Stimulated activated CD4-positive, alpha-beta T cell treated with anti-CD3 and anti-CD28 coated beads, TNF-alpha, amount 100 ng/mL, for 24 hours (primary cell): ENCODE measurements at places on chromosomes 2 and 18.

DNA sequence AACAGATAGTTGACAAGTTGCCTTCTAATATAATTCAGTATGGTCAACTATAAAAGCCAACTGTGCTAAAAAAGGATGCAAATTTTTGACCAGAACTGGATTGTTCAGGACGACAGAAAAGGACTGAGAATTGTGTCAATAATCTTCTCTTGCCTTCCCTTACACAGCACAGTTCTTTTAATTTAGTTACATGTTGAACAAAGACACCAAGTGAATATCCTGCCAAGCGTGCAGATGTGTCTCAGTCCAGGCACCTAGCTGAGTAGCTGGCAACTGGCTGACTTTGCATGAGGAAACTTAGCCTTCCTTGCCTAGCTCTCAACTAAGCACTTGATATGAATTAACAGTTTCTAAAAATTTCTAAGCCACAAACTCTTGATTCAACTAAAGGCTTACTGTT lies 801.4 kb downstream of the BCL11A start:
- no peak for DNase-seq

- no peak for DNase-seq
Observed at GRCh38 chr18:26956863-26957262, 91.4 kb upstream of the AQP4 start.

GRCh38 chr2:239816576-239817467 lies 208.3 kb downstream of the NDUFA10 start:
- DNase-seq, result no peak

DNA sequence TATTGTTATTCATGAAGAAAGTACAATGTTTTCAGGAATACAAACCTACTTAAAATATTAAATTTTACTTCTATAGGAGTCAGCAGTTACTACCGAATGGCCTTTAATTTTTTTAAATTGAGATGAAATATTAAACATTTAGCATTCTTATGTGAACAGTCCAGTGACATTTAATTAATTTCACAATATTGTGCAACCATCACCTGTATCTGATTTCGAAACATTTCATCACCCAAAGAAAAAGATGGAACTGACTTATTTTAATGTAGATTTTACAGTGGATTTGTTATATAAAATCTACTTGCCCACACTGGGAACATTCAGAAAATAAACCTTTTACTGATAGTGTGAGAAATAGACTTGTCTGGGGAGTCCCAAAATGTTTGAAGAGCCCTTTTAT lies 585.2 kb upstream of the LINC00305 start:
- no peak for DNase-seq

GRCh38 chr18:497688-498087 lies 2.8 kb downstream of the COLEC12 start:
- DNase-seq, result no peak

DNA sequence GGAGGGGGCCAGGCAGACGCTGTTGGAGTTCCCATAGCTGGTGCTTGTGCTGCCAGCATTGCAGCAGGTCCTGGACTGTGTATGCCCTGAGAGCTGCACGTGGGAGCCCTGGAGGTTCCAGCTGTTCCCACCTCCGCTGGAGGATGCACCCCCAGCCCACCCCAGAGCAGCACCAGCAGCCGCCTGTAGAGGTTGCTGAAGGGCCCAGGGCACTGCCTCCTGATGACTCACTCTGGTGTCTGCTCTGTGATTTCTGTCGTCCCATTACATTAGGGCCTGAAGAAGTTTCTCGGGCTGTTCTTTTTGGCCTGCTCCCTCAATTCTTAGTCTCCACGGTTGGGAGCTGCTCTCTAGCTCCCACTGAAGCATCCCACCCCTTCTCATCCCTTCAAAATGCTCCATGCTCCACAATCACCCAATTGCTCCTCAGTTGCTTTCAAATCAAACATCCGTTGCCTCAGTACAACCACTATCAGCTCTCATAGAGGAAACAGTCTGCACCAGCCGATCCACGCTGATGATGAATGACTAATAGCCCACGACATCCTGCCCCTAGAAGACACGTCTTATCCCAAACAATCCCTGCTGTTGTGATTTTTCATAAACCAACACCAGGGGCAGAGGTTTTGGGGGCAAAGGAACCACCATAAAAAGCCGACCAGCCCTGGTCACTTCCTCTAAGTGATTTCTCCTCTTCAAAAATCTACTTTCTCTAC lies 65.2 kb upstream of the RNF152 start:
- DNase-seq, result no peak

GRCh38 chr2:237512774-237513466 lies 25.9 kb downstream of the MLPH start:
- DNase-seq, result peak; percentile 56

GRCh38 chr2:28543316-28544035 lies 47.6 kb downstream of the PLB1 start:
- no peak for DNase-seq

DNA sequence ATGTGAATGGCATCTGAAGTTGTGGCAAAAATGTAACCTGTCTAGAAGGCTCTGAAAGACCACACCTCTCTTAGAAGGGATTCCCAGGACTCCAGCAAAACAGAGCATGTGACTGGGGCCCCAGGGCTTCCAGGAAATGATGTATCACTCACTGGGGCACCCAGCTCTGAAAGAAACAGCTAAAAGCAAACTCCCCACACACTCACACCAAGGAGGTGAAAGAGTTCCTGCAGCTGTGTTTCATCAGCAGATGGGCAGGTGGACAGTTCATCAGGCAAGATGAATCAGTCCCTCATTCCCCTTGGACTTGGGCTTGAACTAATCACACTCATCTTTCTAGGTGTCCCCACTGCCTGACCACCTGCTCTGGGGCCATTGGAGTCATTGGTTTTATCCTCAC lies 76.2 kb downstream of the CCBE1 start:
- DNase-seq, result no peak

- DNase-seq, result no peak
Observed at GRCh38 chr18:64674694-64675093, 525.8 kb upstream of the LINC00305 start.

DNA sequence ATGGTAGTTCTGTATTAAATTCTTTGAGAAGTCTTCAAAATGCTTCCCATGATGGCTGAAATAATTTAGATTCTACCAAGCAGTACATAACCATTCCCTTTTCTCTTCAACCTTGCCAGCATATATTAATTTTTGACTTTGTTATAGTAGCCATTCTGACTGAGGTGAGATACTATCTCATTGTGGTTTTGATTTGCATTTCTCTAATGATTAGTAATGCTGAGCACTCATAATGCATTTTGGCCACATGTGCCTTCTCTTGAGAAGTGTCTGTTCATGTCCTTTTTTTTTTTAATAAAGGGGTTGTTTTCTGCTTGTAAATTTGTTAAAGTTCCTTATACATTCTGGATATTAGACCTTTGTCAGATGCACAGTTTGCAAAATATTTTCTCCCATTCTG lies 173.9 kb downstream of the CALCRL start:
- no peak for DNase-seq

GRCh38 chr2:86645752-86646151 lies 22.1 kb upstream of the RNF103 start:
- DNase-seq, result no peak

GRCh38 chr2:168021800-168022587 lies 225.4 kb downstream of the STK39 start:
- no peak for DNase-seq

DNA sequence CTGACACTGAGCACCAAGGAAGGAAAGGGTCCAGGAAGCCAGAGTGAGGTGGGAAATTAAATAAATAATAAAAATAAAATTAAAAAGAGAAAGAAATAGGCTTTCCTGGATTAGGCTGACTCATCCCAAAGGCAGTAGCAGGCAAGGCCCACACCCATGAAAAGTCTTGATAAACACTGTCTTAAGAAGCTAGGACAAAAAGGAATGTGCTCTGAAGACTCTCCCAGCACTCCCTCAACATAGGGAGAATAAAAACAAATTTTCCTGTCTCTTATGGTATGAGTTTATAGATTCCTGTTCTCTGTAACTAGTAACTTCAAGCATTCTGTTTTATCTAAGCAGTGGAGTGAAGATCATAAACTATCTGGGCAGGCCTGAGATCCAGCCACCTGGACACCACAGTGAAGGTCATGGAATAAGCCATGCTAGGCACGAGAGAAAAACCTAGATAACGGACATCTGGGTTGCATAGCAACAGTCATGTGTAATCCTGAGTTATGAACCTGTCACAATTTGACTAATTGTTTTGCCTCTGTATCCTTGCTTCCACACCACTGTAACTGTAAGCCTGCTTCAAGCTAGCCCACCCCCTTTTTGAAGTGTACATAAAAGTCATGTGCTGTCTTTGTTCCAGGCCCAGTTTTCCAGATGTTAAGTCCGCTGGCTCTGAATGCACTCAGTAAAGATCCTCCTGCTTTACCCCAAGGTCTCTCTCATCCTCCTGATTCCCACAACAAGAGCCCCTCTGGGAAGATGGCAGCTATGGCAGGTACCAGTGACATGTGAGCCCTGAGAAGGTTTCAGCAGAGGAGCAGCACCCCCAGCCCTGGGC lies 107.8 kb downstream of the NDUFA10 start:
- DNase-seq, result no peak

GRCh38 chr18:37502036-37502435 lies 63.6 kb downstream of the CELF4 start:
- no peak for DNase-seq

DNA sequence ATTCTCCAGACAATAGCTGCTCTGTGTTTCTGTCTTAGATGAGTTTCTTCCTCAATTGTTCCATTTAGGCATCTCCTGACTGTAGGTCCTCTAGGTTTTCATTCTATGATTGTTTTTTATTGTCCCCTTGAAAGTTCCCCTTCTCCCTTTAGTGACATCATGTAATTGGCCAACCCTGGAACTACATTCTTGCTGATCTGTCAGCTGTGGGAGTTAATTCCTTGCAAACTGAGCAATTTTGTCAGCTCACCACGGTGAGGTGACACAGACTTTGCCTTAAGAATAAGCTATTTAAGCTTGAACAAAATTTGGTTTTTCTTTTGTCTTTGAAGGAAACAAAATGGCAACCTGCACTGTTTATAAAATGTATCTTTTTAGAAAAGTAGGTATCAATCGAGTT lies 95.9 kb downstream of the TXNL1 start:
- DNase-seq, result no peak

DNA sequence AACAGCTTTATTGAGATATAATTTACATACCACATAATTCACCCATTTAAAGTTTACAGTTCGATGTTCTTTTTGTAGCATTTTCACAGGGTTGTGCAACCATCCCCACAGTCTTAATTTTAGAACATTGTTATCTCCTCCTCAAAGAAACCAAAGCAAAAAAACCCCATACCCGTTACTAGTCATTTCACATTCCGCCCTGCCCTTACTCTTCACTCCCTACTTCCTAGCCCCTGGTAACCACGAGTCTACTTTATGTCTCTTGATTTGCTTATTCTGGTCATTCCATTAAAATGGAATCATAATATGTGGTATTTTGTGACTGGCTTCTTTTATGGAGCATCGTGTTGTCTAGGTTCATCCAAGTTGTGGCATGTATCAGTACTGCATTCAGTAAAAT lies 137.7 kb downstream of the TANC1 start:
- DNase-seq, result no peak

DNA sequence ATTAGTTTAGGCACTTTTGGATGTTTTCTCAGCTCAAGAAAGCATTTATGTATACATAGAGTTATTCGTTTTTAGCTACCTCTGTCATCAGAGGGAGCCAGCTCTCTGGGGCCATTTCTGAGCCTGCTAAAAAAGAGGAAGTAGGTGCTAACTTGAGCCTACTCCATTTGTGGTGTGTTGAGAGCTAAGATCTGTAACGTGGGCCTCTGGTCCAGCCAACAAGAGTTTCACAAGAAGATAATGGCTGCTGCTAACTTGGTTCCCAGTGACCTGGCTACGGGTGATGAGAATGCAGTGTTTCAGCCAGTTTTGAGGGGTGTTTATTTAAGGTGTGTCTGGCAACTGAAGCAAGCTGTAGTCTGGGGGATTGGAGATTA lies 182.5 kb downstream of the PRKCE start:
- DNase-seq, result no peak

DNA sequence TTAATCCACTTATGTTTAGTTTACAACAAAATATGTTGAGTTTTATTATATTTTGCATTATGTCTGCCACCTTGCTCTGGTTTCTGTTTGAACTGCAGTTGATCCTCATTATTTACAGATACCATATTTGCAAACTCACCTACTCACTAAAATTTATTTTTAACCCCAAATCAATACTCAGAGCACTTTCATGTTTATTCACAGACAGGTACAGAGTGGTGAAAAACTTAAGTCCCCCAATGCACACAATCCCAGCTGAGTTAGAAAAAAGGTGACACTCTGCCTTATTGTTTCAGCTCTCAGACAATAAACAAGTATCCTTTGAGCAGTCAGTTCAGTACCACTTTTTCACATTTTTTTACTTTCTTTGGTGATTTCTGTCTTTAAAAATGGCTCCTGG lies 13.7 kb downstream of the GCG start:
- DNase-seq, result no peak

DNA sequence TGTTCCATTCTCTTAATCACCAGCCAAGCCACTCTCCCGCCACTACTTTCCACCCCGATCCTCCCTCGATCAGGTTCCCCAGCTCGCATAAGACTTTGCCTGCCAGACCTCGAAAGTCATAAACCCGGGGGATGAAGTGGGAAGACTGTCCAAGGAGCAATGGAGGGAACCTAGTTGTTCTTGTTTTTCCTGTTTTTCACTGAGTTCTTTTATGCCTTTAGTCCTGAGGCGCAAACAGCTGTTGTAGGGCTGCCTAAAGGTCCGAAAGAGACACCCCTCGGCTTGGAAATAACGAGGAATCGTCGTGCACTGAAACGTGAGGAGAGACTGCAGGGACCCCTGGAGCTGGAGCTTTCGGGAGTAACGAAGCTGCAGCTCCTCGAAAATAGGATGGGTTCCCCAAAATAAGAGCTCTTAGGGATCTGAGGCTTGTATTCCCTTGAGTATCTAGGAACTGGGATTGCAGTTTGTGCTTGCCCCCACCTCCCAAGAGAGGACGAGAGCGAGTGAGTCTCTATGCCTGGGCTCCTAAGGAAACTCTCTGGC lies 1.7 kb upstream of the HOXD12 start:
- DNase-seq, result no peak

GRCh38 chr2:119461811-119462210 lies 30.2 kb downstream of the TMEM37 start:
- no peak for DNase-seq

DNA sequence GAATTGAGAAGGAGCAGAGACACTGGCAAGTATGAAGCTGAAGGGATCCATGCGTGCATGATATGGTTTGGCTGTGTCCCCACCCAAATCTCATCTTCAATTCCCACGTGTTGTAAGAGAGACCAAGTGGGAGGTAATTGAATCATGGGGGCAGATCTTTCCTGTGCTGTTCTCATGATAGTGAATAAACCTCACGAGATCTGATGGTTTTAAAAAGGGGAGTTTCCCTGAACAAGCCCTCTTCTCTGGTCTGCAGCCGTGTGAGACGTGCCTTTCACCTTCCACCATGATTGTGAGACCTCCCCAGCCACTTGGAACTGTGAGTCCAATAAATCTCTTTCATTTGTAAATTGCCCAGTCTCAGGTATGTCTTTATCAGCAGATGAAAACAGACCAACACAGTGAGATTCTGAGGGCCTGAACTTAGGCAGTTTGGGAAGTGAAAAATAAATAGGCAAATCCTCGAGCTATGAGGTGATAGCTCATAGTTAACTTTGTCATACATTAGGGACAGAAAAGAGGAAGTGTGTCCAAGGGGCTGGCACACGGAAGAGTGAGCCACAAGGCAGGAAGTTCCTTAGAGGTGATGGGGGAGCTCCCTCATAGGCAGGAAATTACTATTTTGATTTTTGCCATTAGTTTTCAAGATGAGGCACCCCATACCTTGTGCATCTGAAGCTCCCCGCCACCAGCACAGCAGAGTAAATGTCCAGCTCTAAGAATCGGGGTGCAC lies 658.8 kb upstream of the ID2 start:
- DNase-seq, result no peak

GRCh38 chr2:219029829-219030165 lies 11.5 kb downstream of the CFAP65 start:
- peak; percentile 75 for DNase-seq
